Right ventricle myocardium inferior (tissue), 1 donor: ENCODE measurements at places on chromosomes 5 and 9.
A peak's percentile ranks its signal among the peaks of the same experiment; 100 is the strongest.

DNA sequence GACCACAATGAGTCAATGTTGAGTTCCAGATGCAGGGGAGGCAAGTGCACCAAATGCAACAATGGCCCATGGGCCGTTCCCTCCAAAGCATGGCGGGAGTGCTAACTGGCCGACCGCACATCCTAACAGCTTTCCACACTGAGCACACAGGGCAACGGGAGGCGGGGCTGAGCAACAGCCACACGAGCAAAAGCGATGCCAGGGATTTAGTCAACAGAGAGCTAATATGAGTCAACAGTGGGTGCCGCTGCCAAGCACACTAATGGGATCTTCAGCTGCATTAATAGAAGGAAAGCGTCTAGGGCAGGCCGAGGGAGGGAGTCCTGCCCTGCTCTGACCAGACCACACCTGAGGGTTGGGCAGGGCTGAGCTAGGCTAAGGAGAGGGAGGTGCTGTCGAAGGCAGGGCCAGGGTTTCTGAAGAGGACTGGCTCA, 4.6 kb downstream of the EPB41L4B start:
- DNase-seq = peak; percentile 77

- peak; percentile 64 for DNase-seq
These were observed 68.3 kb downstream of the WNK2 start for GRCh38 chr9:93252116-93252780.

- DNase-seq = no peak
These were observed 47.5 kb upstream of the ADRB2 start for GRCh38 chr5:148778882-148779281.

GRCh38 chr5:103587185-103587748, 24.7 kb upstream of the NUDT12 start:
- no peak for DNase-seq

GRCh38 chr9:133478851-133479711, at the start of gene SLC2A6:
Gene SLC2A6 (minus strand): TSS chr9:133479099. CDS start chr9:133479059, 40 bp downstream.
- peak; percentile 95 for DNase-seq

GRCh38 chr5:23071682-23072081, 218.5 kb upstream of the CDH12 start:
- DNase-seq = no peak

- no peak for DNase-seq
These were observed 24.2 kb downstream of the P4HA2 start for GRCh38 chr5:132203464-132203818.

GRCh38 chr5:173911623-173912022, 23.5 kb downstream of the CPEB4 start:
- no peak for DNase-seq

- no peak for DNase-seq
These were observed 267.2 kb downstream of the MAN2A1 start for GRCh38 chr5:109956884-109957283.

- peak; percentile 52 for DNase-seq
These were observed 7.6 kb downstream of the TPPP start for GRCh38 chr5:685262-686171.

- peak; percentile 55 for DNase-seq
These were observed 166.0 kb downstream of the OLFM1 start for GRCh38 chr9:135253305-135254004.

DNA sequence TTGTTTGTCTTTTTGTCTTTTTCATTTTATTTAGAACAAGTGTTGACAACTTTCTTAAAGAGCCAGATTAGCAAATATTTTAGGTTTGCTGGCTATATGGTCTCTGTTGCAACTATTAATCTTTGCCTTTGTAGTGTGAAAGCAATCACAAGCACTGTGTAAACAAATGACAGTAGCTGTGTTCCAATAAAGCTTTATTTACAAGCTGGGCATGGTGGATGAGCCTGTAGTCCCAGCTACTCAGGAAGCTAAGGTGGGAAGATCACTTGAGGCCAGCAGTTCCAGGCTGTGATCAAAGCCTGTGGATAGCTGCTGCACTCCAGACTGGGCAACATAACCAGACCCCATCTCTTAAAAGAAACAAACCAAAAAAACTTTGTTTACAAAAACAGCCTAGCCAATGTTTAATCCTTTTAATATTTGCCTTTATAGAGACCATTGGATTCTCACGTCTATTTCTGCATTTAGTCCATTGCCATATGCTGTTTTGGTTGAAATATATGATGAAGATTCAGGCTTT, 2.5 kb downstream of the C5orf22 start:
- DNase-seq = no peak

DNA sequence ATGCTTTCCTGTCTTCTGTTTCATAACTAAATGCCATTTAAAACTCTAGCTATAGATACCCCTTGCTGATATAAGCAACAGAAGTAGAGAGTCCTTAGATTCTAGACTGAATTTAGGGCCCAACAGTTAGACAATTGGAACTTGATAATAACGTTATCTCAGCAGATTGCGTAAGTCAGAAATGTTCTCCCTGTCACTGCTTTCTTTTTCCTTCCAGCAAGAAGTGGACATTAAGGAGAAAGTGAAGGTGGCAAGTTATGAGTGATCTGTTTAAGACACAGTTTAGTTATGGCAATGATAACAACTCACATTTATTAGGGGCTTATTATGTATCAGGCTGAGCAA, 6.9 kb upstream of the GLIS3 start:
- no peak for DNase-seq

GRCh38 chr9:15187589-15187988, 119.4 kb downstream of the TTC39B start:
- no peak for DNase-seq

DNA sequence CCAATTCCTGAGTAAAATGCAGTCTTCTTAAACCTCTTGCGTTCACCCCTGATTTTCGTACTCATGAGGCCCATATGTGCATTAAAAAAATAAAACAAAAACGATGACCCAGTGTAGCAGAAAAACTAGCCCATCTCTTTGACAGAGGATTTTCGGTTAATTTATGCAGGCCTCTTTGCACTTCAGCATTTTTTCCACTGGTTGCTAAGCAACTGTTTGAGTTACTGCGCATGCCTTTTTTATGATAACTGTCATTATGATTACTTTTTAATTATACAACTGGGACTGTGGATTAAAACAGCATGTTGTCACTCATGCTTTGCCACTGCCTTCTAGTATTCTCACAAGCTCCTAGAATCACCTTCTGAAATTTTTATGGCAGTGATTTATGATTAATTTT, 165.0 kb downstream of the SMARCA2 start:
- DNase-seq = no peak

DNA sequence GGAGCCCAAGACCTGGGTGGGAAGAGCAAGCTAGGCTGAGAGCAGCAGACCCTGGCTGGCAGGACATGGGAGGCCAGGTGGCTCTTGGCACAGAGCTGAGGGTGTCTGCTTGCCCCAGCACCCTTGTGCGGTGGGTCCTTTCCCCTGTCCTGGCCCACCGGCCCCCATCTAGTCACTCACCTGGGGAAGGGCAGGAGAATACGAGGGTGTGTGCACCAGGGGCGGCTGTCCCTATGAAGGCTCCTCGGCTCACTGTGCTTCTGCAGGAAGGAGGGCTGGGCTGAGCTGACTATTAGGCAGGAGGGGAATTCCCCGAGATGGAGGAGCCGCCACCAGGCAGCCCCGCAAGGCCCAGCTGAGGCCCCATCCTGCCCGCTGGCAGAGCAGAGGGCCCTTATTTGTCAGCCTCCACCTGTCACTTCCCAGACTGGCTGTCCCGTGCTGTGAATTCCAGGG, 6.1 kb upstream of the TNIP1 start:
- DNase-seq = no peak

DNA sequence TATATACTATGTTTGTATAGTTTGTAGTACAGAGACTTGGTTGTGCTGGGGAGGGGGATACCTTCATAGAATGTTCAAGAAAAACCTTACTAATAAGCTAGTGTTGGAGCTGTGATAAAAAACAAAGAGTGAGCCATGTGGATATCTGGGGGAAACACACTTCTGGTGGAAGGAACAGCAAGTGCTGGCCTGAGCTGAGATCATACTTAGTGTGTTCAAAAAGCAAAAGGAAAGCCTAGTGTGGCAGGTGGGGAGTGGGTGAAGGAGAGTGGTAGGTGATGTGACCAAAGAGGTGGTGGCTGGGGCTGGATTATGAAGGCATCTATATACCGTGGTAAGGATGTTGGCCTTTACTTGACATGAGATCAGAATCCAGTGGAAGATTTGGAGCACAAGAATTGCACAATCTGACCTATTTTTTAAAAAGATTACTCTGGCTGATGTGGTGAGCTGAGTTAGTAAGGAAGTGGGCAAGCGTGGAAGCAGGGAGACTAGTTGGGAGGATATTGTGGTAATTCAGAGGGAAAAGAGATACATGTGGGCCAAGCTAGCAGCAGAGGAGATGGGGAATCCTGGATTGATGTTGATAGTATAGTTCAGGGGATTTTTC, 26.6 kb downstream of the PALM2AKAP2 start:
- no peak for DNase-seq

DNA sequence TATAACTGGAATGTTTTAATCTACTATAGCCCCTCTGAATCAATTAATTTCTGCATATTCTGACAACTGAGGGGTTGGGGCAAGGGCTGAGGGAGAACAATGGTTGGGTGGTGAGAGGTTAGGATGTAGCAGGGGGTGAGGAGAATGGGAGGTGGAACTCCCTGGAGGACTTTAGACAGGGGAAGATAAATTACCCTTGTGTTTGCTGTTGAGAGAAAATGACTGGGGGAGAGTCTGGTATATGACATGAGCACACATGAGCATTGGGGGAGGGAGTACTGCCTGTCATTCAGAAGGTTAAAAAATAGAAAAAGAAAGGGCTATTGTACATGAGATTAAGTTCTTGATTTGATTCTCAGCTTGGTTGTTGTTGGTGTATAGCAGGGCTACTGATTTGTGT, 37.2 kb upstream of the PAPPA start:
- DNase-seq = no peak

- no peak for DNase-seq
These were observed 58.2 kb upstream of the OTULINL start for GRCh38 chr5:14523243-14524034.

- no peak for DNase-seq
These were observed 237.0 kb downstream of the KIF4B start for GRCh38 chr5:155250596-155250995.

DNA sequence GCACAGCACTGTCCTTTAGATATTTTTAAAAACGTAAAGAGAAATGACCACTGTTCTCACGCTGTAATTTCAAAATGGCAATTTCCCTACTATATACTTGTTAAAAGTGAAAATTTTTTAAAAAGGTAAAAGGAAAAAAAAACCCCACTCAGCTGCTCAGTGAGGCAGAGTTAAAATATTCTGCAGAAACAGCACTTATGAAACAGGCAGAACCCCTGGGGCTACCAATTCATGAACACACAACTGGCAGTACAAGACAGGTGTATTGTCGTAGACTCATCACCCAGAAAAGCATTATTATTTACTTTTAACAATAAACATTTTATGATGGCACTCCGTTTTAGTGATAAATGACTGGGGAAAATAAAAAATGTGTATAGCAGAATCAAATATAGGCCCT, 1.5 kb upstream of the RASGRF2 start:
- DNase-seq = no peak

GRCh38 chr5:160118349-160119141, 705 bp downstream of the PWWP2A start:
- DNase-seq = peak; percentile 85

- DNase-seq = no peak
These were observed 405.9 kb upstream of the DAP start for GRCh38 chr5:11166923-11167322.

DNA sequence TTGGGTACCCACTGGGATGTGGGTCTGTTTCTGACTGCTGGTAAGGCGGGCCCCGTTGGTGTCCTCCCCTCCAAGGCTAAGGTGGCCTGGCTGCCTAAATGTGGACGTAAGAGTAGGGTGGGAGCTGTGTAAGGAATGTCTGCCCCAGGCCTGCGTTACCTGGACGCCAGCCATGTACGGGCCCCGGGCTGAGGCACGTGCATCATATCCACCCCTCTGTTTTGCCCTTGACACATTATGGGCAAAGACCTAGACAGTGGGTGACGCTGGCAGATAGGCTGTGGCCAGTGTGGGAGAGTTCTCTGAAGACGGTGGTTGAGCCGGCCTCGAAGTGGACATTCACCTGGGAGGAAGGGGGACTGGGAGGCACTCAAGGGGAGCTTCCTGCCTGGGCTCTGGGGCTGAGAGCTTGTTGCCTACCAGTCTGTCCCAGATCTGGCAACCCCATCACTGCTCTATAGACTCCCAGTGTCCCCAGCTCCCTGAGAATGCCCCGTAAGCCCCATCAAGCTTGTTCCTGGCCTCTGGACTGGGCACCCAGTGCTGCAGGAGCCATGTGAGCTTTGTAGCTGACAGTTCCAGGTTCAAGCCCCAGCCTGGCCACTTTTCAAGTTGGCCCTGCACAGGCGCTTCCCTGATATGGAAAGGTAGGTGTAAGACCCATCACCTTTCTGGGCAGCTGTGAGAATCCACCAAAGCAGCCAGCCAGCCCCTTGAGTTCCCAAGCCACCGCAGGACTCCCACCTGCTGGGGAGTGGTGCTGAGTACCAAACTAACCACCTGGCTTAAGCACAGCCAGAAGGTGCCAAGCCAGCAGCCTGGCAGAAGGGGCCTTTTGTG, 3.2 kb upstream of the PRR7 start:
- peak; percentile 63 for DNase-seq

- no peak for DNase-seq
These were observed 37.7 kb downstream of the FAM13B start for GRCh38 chr5:137995077-137995748.

DNA sequence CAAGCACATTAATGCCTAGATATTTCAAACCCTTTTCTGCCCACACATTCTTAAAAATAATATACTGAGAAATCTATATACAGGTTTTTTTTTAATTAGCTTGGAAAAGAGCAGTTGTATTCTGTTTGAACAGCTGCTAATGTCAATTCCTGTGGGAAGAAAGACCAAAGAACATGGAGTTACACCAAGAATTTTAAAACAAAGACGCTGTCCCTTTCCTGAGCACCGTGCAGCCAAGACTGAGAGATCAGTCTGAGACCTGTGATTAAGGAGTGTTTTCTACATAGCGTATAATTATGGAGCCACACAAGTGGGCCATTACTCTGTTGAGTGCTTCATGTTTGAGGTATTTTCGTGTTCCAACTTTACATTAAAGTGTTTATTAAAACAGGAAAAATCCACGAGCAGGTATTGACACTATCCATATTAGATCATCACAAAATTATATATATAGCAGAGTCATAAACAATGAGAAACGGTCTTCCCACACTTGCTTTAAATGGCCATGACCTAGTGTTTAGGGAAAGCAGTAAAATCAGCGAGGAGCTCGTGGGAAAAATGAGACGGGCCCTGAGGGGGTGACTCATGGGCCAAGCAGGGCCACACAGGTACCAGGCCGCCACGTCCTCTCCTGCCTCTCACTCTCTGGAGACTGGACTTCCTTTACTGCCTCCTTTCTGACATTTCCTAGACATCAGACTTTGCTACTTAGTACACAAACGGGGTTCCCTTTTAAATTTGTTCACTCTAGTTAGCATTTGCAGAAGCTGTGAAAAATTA, 153.1 kb upstream of the OTULINL start:
- DNase-seq = no peak

- DNase-seq = no peak
These were observed 727 bp upstream of the GLIPR2 start for GRCh38 chr9:36135741-36136271.

DNA sequence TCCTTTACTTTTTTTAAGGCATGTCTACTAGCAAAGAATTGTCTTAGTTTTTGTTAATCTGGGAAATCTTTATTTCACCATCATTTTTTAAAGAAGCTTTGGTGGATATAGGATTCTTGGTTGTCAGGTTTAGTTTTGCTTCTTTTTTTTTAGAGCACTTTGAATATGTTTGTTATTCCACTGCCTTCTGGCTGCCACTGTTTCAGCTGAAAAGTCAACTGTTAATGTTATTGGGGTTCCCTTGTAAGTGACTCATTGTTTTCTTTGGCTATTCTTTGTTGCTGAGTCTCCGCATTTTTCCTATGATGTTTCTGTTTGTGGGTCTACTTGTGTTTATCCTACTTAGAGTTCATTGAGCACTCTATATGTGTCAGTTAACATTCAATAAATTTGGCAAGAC, 44.4 kb downstream of the PHAX start:
- DNase-seq = no peak
